Left renal pelvis (tissue), 4 donors: ENCODE measurements at places on chromosomes 2 and 18.
A peak's percentile ranks its signal among the peaks of the same experiment; 100 is the strongest.

DNA sequence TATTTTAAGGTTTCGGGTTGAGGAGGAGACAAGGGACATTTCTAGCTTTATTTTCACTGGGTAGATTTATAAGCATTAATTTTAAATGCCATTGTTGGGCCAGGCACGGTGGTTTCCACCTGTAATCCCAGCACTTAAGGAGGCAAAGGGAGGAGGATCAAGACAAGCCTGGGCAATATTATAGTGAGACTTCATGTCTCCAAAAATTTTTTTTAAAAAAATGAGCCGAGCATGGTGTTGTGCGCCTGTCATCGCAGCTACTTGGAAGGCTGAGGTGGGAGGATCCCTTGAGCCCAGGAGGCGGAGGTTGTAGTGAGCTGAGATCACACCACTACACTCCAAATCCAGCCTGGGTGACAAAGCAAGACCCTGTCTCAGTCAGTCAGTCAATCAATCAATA lies 45.0 kb downstream of the MBD5 start:
- DNase-seq, result no peak

GRCh38 chr2:179460181-179460929 lies 195.7 kb upstream of the SESTD1 start:
- no peak for DNase-seq

DNA sequence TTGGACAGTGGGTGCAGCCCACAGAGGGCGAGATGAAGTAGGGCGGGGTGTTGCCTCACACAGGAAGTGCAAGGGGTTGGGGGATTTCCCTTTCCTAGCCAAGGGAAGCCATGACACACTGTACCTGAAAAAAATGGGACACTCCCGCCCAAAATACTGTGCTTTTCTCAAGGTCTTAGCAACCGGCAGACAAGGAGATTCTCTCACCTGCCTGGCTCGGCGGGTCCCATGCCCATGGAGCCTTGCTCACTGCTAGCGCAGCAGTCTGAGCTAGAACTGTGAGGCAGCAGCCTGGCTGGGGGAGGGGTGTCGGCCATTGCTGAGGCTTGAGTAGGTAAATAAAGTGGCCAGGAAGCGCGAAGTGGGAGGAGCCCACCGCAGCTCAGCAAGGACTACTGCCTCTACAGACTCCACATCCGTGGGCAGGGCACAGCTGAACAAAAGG lies 244.7 kb downstream of the NBAS start:
- DNase-seq, result no peak

GRCh38 chr2:30527859-30528258 lies 80.8 kb downstream of the LCLAT1 start:
- DNase-seq, result no peak

DNA sequence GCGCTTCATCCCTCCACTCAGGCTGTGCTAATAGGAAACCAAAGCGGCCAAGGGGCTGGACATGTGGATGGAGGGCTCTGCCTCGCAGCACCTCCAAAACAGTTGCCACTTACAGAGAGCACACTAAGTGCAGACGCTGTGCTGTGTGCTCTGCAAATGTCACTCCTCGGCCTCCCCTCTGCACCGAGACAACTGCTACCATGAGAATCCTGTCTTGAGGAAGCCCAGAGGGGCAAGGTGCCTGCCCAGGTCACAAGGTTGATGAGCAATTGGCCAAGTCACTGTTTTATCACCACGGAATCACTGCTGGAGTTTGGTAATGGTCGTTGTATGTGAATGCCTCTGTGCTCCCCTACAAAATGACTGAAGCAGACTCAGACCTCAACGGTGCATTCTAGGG lies 132.2 kb downstream of the SEPTIN10 start:
- DNase-seq, result no peak

DNA sequence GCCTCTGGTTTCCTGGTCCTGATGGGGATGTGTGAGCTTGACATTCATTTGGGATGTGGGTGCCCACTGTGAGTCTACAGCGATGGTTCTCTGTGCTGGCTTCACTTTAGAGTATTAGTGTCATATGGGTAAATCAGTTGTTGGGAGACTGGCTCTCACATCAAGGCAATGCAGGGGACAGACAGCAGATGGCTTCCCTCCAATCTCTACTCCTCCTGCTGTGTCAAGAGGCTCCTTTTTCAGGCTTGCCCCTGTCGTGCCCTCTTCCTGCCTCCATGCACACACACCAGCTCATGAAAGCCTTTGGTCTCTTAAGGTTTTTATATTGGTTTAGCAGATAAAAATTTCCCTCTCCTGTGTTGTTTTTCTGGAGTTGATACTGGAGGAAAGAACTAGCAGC lies 315.6 kb downstream of the RDH14 start:
- no peak for DNase-seq

DNA sequence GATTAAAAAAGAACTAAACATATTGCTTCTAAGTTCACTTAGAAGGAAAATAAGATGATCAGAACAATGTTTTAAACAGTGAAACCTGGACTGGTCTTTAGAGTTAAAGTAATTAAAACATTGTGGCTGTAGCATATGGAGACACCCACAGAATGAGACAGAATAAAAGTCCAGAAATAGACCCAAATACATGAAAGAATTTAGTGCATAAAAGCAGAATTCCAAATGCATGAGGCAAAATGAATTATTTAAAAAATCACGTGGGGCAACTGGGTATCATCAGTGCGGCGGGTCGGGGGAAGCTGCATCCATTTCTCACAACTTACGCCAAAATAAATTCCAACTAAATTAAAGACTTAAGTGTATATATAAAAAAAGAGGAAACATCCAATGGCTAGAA lies 12.1 kb downstream of the RNF149 start:
- DNase-seq, result no peak

- DNase-seq, result no peak
Observed at GRCh38 chr2:228657807-228658402, 476.4 kb upstream of the SPHKAP start.

GRCh38 chr2:70270323-70270722 lies 12.4 kb downstream of the PCYOX1 start:
- no peak for DNase-seq

DNA sequence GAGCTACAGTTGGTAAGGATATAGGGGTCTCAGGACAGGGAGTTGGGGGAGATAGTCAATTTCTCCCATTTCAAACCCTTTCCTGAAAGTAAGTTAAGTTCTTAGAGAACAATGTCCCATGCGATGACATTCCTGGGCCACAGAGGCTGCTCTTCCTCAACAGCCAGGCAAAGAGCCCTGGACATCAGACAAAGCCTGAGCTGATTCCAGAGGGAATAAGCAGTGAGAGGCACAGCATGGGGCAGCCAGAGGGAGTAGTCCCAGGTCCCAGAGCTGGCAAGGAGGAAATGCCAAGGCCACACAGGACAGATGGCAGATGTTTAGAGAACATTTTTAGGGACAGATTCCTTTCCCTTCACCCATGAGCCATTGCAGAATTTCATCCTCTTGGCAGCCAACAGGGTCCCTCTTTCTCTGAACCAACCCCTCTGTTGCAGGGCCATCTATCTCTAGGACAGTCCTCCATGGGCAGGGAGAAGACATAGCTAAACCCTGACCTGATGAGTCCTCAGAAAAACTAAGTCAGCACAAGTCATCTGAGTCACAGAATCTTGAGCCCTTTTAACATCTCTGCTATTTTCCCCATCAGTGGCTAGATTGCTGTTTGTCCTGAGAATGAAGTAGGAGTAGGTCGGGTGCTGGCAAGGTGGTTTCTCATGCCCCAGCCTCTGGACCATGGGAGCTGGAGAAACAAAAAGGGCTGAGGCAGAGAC lies 81.6 kb upstream of the STPG4 start:
- no peak for DNase-seq

- no peak for DNase-seq
Observed at GRCh38 chr18:53819174-53819573, 405.3 kb downstream of the MBD2 start.

- no peak for DNase-seq
Observed at GRCh38 chr2:68203587-68203986, 45.9 kb downstream of the PNO1 start.

GRCh38 chr2:84223191-84223590 lies 235.9 kb downstream of the SUCLG1 start:
- DNase-seq, result no peak

DNA sequence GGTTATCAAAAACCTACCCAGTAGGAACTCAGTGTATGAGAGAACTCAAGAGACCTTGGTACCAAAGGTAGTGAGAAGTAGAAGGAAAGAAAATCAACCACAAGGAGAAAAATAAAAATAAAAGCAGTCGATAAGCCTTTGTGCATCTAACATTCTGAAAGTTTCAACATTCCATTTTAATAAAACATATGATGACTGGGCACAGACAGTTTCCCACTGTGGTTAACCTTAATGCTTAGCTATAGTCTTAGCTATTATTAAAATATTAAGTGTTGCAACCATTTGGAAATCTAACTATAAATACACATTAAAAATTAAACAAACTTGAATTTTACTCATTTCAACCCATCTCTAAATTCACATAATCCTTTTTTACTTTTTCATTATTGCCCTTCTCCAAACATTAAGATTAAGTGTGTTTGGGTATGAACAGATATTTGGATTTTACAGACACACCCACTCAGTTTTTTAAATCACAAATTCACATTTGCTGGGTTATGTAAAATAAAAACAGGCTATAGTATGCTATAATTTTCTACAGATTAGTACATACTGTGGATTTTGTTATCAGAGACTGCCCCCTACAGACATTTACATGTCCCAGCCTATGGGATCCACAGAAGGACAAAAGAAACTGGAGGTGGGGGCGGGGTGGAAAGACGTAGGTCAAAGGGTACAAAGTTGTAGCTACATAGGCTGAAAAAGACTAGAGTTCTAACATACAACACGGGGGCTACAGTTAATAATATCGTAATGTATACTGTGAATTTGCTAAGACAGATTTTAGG lies 32.8 kb downstream of the SRBD1 start:
- DNase-seq, result no peak

GRCh38 chr2:60352491-60353405 lies 200.7 kb downstream of the BCL11A start:
- no peak for DNase-seq

DNA sequence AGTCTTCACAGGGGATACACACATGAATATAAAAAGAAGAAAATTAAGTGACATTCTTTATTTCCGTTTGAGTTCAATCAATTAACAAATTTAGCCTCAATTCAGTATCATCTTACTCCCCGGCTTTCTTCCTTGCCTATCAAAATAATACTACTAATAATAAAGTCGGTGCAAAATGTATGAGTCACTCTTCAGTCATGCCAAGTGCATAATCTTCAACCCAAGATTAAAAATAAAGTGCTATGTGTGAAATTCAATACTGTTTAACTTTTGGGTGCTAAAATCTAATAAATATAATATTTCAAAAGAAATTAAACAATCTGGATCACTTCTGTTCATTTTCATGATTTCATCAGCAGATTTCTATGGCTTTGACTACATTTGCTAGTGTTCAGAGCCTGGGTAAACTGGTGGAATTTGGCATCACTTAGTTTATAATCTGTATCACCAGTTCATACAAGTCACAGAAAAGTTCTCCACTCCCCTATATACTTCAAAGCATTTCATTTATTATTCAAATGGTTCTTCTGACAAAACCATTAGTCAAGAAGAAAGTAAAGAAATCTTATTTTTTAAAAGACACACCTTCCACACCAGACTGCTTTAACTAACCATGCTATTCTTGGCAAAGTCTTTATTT lies 183.6 kb downstream of the THADA start:
- DNase-seq, result no peak

- no peak for DNase-seq
Observed at GRCh38 chr2:11030909-11031308, 119.2 kb downstream of the KCNF1 start.

DNA sequence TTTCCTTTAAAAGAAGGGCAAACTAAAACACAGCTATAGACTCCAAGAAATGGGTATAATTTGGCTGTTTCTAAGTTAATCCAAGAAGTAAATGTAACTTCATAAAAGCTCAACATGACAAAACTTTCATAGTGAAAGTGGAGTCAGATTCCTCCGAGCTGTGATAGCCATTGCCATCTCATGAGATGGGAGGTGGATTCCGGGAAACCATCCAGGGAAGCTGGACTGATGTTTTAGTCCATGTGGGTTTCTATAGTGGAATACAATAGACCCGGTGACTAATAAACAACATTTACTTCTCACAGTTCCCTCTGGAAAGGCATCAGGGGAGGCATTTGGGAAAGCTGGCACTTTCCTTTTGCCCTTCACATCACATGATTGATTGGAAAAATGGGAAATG lies 10.0 kb upstream of the LAPTM4A start:
- DNase-seq, result no peak

DNA sequence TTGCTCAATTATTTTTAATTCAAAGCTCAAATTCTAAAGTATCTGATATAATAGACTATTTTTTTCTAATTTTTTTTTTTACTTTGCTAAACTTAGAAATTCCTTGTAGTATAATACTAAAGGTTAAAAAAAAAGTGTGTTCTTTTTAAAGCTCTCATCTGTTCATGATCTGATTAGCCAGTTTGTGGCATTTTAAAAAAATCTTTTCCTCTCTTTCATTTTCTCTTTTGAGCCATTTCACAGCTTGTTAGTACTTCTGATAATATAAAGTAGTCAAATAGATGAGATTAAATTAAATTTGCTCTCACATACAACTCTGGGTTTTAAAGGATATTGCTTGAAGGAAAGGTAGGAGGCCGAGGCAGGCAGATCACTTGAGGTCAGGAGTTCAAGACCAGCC lies 40.7 kb upstream of the NEMP2 start:
- DNase-seq, result no peak

DNA sequence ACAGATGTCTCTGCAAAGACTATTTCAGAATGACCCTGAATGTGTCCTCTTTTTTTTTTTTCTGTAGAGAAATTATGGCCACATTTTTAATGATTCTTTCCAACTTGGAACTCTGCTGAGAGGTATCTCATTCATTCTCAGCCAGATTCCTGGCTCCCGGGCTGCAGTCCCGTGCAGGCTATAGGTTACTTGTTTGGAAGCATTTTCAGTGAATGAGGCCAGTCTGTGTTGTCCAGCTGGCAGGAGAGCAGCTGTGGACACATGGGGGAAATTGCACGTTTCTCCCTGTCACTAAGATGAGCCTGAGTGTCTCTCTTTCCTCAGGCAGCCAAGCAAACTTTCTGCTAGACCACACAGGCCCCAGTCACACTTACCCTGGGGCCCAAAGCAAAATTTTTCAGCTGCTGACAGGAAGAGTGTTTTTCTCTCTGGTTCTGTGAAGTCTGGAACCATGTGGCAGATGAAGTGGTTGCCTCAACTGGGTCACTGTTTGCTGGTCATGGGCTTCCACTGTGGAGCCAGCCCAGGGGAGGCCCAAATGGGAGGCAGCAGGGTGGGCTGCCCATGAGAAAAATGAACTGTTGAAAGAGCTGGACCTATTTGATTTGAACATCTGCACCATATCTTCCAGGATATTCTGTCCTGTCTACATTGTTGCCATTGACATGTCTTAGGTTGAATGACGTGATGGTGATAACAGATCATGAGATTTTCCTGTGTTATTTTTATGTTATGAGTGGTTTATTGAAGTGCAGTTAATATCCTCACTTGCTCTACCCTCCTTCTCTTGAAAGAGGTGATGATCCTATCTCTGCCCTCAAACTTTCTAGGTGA lies 431.2 kb downstream of the LPIN1 start:
- peak; percentile 66 for DNase-seq
